ENCODE measurements at places on chromosomes 2 and 18.

GRCh38 chr2:140349695-140350094 lies 1569.5 kb upstream of the NXPH2 start:
- DNase-seq, result no peak

DNA sequence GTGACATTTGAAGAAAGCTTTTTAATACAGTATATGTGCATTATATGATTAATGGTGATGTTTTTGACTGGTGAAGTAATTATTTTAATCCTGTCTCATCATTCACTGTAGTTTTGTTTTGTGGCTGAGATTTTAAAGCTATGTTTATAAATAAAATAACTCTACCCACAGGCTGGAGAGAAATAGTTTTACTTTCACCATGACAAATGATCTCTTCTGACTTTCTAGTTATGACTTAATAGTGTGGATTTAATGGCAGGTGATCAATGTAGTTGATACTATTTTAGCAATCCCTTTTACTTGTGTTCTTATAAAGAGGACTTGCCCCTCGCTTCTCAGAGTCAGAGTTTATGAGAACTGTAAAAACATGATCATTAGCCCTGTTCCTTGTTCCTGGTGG lies 289.5 kb upstream of the SIX3 start:
- no peak for DNase-seq

DNA sequence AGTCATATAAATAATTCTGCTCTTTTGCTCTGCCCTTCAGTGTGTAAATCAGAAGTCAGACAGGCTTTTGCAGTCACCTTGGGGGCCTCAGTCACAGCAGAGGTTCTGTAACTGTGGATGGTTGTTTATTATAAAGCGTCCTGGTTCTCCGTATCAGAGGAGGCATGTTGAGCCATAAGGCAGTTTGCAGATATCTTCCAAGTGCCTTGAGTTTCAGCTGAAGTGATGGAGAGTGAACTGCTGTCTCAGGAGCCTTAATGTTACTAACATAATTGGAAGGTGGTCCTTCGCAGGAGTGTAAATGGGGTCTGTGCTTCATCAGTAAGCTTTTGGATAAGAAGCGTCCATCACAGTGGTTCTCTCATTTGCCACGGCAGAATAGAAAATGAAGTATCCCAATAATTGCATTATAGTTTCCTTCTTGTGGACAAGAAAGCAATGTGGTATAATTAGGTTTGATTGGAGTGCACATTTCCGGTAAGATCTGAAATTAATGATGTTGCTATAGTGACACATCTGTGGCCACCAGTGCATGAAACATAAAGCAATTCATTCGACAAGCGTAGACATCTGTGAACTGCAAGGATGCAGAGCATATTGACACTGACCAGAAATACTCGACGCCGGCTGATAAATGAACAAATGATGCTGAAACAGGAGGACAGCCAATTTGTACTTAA lies 112.5 kb upstream of the NFATC1 start:
- no peak for DNase-seq

DNA sequence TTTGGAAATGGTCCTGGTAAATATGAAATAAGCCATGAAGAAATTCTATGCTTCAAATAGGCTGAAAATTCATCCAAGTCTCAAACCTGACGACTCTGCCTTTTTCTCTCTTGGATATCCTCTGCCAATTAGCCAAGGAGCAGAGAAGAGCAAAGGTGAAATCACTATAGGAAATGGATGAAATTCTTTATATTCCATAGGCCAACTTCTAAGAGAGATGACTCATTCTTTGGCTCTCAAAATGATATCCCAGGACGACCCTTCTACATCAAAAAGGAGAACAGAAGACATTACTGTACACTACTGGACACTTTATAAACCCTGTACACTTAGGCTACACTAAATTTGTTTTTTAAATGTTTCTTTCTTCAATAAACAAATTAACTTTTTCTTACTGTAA lies 22.7 kb downstream of the PDE1A start:
- no peak for DNase-seq

GRCh38 chr2:239371726-239372686 lies 28.8 kb downstream of the HDAC4 start:
- DNase-seq, result no peak

DNA sequence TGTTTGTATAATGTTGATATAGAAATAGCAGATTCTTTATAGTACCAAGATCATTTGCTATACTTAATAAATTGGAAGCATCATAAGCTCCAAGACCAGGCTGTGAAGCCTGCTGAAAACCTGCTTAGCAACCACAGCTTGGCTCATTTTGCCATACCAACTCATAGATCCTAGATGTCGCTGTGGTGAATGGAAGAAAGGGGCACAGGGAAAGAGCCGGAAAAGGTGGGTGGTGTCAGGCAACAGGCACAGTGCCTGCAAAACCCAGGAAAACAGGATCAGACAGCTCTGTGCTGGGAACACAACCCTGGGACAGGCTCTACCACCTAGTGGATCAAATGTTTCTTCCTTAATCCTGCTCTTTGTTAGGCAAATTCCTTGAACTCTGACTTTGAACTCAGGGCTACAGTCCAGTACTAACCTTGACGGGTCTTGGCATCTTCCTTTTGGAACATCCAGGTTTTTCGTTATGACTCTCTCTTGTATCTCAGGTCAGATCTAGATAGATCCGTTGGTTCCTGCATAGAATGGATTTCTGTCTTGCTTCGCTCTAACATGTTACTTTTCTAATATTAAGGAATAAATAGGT lies 31.6 kb downstream of the TWSG1 start:
- DNase-seq, result no peak

DNA sequence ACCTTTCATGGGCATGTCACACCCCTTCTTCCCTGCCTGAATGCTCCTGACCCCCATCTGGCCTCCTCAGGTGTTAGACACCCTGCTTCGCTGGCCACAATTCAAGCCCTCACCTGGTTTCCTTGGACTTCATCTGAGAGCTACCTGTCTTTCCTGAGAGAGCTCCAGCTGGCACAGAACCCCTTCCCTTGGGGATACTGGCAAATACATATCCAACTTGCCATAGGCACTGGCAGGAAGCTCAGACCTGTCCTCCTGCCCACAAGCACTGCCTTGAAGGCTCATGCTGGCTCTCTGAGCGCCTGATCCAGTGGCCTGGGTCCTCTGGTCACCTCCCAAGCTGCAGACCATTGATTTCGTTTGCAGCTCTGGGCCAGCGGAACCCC lies 74.1 kb upstream of the MAP4K3 start:
- no peak for DNase-seq

DNA sequence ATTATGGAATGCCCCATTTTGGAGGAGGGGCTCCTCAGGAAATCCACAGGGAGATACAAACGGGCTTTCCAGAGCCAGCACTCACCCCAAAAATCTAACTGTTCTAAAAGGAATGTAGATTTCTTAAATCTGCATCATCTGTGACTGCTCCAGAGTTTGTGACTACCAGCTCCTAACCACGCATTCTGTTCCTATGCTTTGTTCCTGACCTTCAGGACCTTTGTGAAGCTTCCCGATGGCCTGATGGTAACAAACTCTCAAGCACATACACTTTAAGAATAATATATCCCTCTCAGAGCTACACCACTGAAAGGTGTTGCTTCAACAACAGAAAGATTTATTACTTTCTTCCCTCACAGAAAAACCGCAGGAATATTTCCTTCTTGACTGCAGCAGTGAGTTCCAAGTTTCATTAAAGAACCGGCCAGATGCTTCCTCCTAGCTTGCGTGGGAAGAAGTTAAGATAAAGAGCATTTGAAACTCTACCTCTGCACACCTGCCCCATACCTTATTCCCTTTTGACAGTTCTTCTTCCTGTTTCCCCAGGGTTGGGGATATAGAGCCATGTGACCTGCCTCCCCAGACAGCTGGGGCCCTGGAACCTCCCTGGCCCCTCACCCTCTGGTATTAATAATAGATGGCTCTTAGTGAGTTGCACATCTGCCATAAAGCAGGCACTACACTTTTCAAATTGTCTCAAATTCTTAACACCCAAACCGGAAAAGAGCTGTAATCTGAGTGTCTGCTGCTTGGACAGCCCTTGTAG lies 40.2 kb upstream of the EML4 start:
- DNase-seq, result no peak

- no peak for DNase-seq
These were observed 157.2 kb downstream of the DDX1 start for GRCh38 chr2:15748736-15749323.

- DNase-seq, result no peak
These were observed 788.7 kb upstream of the KLHL29 start for GRCh38 chr2:22596306-22596705.

DNA sequence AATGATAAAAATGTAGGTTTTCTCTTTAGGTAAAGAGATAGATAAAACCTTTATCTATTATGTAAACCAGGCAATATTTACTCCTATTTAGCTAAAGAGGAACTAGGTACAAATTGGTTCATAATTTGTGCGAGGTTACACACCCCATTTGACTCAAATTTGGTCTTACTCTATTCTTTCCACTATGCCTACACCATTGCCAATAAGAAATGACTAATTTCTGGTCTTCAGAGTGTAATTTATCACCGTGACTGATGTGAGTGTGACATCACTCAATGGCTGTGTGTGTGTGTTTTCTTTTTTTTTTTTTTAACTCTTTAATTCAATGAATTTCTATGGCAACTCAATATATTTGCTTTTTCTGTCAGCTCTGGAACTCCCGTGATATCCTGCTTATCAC lies 955.8 kb downstream of the TDRD15 start:
- no peak for DNase-seq

GRCh38 chr18:60050821-60051220 lies 151.0 kb downstream of the PMAIP1 start:
- DNase-seq, result no peak

DNA sequence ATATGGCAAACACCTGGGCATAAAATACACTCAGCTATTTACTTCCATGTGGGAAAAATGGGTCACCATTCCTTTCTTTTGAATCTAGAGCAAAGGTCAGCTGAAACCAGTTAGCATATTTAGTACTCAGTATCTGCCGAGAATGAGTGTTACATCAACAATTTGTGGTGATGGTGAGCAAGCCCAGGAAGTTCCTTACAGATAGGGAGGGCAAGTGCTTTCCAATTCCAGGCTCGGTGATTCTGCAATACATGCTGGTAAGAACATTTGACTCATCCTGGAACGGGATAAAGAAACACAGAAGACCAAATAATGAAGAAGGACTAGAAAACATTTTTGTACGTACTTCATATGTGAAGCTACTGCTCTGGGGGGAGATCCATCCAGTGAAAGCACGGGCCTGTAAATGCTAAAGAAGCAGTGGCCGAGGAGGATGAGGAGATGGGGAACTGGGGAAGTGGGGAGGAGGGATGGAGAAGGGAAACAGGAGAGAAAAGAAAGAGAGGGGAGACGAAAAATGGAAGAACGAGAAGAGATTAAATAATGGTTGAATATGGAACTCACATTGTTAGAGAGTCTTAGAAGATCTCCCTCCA lies 251.9 kb downstream of the TTC32 start:
- no peak for DNase-seq

GRCh38 chr2:230714136-230714480 lies 1.5 kb downstream of the CAB39 start:
- DNase-seq, result no peak

DNA sequence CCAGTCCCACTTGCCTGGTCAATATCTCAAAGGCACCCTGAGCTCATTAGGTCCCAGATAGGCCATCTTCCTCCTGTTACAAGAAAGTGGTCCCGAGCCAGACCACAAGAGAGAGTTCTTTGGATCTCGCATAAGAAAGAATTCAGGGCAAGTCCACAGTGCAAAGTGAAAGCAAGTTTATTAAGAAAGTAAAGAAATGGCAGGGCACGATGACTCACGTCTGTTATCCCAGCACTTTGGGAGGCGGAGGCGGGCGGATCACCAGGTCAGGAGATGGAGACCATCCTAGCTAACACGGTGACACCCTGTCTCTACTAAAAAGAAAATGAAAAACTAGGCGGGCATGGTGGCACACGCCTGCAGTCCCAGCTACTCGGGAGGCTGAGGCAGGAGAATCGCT lies 10.8 kb upstream of the SMAD7 start:
- DNase-seq, result no peak

- DNase-seq, result no peak
These were observed 138.5 kb upstream of the SMAD2 start for GRCh38 chr18:48068916-48069445.

DNA sequence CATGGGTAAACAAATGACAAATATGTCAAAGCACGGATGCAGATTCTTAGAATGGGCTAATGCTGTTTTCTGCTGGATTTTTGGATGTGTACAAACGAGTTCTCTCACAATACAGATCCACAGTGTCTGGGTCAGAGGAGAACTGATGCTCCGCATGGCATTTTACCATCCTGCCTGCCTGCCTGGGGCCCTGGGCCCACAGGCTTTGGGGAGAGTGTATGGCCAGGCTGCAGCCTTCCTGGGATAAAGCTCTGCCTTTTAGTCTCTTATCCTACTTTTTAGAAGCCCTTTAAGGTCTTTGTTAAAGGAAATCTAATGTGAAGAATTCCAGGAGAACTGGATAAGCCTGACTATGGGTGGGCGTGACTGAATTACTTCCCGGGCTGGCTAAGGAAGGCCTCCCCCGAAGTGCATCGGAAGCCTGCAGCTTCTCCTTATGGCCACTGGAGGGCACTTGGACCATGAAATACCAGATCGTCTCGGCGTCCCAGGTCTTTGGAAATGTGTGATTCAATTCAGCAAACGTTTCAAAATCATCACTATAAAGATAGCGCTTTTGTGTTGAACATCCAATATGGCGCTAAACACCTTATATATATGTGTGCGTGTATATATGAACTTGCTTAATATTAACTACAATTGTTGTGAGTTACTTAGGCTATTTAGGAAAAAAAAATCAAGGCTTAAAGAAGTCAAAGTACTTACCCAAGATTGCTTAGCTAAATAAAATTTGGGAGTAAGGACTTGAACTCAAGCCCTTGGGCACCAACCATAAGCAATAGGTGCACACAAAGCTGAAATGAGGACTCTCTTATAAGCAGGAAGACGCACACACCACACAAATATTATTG lies 15.2 kb upstream of the DNPEP start:
- DNase-seq, result no peak

- no peak for DNase-seq
These were observed 1.4 kb downstream of the WNT6 start for GRCh38 chr2:218860950-218861381.

- DNase-seq, result no peak
These were observed 22.5 kb downstream of the GATA6 start for GRCh38 chr18:22191923-22192322.

- DNase-seq, result no peak
These were observed 539.4 kb downstream of the ZNF804A start for GRCh38 chr2:185137700-185138099.

DNA sequence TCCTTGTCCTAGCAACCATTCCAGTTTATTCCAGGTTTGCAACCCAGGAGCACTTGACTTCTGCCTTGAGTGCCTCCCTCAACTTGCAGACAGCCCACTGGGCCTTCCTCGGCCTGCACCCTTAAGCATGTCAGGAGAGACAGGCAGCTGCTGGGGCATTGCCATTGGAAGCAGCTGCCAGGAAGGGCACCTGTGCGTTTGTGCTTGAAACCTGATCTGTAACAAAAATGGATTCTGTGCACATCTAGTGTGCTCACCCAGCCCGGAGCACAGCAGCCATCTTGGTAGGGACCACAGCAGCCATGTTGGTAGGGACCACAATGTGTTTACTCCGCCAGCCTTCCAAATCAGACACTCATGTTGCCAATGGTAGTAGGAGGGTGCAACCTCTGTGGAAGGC lies 44.3 kb upstream of the GLI2 start:
- no peak for DNase-seq

DNA sequence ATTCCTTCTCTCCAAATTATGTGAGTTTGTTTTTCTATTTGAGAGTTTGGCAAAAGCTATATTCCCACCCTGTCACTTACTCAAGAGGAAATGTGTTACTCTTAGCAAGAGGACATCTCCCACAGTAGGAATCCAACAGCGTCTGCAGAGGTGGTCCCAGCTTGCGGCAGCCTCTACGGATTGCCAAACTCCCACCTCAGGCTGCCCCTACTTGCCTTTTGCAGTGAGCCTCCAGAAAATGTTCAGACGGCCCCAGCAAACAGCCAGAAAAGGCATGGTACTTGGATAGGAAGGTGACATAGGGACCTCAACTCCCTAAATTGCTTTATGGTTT lies 158.4 kb downstream of the SUCLG1 start:
- DNase-seq, result no peak
